ENCODE measurements at places on chromosomes 1 and 21.
A peak's percentile ranks its signal among the peaks of the same experiment; 100 is the strongest.

DNA sequence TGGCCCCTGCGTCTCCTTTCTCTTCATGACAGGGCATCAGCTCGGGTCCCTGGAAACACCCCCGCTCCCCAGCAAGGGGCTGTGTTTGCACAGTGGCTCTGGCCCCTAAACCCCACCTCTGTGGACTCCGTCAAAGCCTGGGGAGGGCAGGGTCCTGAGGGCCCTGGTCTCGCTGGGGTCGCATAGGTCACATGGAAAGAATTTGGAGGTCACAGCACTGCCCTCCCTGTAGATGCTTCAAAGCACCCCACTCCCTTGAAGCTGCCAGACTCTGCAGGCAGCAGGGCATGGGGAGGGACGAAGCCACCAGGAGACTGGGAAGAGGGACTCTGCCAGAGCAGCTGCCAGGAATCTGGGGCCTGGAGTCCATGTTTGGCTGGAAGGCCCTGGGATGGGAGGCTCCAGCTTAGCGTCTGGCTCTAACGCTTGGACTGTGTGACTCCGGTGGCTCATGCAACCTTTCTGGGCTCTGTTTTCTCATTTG, 36.6 kb upstream of the ECE1 start:
- no peak for DNase-seq

DNA sequence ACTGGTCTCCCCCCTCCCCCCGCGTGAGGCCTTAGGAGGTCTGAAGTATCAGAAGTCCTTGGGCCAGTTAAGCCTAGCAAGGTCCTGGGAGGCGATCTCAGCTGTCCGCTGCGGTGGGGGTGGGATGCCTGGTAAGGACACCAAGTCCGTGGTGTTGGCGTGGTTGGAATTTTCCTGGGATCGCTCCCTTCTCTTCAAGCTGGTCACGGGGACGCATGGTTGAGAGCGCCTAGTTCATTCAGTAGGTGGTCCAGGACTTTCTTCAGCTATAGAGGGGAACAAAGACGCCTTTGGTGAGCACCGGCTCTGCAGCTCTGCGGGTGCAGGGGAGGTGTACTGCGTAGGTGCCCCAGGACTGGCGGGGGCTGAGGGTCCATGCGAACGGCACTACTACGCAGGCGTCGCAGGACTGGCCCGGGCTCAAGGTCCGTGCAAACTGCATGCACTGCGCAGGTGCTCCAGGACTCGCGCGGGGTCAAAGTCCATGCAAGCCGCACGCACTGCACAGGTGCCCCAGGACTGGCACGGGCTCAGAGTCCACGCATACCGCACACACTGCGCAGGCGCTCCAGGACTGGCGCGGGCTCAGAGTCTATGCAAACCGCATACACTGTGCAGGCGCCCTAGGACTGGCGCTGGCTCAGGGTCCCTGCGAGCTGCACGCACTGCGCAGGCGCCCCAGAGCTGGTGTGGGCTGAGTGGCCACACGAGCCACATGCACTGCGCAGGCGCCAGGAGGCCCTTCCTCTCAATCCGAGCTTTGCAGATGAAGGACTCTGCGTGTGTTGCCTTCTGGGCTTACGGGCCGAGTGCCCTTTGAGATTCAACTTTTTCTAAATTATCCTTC, 36.6 kb upstream of the HMGN1 start:
- DNase-seq: peak; percentile 68

GRCh38 chr21:39137248-39138178, 45.7 kb downstream of the PSMG1 start:
- no peak for DNase-seq

DNA sequence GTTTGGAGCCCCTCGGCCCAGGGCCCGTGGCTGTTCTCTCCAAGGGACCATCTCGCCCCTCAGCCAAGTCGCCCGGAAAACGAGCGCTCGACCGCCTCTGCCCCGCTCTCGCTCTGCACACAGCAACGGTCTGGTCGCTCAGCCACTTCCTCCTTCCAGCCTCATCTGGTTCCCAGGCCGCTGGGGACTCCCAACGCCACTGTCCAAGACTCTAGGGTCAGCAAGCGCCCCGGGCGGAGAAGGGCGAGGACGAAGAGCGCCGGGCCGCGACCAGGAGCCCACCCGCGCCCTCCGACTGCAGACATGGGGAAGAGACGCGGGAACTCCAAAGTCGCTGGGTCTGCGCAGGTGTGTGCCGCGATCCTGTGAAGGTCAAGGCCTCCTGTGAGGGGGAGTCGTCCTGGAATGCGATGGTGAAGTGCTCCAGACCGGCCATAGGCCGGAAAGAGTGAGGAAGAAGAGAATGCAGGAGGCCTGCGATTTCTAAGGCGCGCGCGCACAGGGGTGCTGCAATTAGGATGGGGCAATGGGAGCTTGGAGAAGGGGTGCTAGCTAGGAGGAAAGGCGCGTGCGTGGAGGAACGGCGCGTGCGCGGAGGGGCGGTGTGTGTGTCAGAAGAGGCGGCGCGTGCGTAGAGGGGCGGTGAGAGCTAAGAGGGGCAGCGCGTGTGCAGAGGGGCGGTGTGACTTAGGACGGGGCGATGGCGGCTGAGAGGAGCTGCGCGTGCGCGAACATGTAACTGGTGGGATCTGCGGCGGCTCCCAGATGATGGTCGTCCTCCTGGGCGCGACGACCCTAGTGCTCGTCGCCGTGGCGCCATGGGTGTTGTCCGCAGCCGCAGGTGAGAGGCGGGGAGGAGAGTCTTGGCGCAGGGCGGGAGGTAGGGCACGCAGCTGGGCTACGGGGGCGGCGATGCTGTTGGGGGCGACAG, at the start of gene IFNAR1:
Gene IFNAR1 (plus strand): TSS at position 680 of the 931 bp plus-strand sequence. CDS start 86 bp downstream, at position 766.
- DNase-seq: peak; percentile 100

- DNase-seq: no peak
These were observed 437.2 kb upstream of the DAB1 start for GRCh38 chr1:57860931-57861565.

DNA sequence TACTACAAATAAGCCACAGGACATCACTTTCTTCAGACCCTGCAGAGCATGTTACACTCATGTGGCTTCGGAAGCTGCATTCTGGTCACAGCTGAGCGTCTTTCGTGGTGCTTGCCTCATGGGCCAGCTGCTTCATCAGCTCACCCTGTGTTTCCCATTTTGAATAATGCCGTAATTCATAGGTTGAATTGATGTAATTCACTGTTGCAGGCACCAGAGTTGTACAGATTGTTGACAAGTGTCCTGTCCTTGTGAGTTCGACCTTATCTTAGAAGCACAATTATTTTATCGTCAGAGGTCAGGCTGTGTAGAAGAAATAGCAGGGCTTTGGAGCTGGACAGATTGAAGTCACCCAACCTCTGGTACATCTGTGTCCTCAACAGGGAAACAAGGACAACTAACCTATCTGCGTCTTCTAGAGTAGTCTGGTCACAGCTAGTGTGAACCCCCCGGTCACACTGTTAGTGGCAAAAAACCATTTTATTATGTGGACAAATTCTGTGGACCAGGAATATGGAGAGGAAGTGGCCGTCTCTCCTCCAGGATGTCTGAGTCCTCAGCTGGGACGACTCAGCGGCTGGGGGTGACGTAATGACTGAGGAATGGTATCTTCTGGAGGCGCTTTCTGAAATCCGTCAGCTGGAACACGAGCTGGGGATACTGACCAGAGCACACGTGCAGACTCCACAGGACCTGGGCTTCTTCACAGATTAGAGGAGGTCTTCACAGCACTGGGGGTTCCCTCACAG, 17.8 kb downstream of the PKNOX1 start:
- DNase-seq: no peak

- DNase-seq: peak; percentile 93
These were observed 21.9 kb downstream of the ERG start for GRCh38 chr21:38476385-38476784.

- no peak for DNase-seq
These were observed 131.1 kb downstream of the HLCS start for GRCh38 chr21:36835383-36835795.

DNA sequence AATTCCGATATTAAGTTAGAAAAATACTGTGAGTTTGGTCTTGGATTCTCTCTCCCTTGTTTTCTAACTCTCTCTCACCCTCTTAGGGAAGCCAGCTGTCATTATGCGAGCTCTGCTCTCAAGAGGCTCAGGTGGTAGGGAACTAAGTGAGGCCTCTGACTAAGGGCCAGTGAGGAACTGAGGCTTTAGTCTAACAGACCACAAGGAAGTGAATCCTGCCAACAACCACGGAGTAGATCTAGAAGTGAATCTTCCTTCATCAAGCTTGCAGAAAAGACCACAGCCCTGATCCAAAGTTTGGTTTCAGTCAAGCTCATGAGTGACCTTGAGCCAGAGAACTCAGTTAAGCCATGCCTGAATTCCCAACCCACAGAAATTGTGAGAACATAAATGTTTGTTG, 180.1 kb upstream of the PRMT6 start:
- DNase-seq: no peak

DNA sequence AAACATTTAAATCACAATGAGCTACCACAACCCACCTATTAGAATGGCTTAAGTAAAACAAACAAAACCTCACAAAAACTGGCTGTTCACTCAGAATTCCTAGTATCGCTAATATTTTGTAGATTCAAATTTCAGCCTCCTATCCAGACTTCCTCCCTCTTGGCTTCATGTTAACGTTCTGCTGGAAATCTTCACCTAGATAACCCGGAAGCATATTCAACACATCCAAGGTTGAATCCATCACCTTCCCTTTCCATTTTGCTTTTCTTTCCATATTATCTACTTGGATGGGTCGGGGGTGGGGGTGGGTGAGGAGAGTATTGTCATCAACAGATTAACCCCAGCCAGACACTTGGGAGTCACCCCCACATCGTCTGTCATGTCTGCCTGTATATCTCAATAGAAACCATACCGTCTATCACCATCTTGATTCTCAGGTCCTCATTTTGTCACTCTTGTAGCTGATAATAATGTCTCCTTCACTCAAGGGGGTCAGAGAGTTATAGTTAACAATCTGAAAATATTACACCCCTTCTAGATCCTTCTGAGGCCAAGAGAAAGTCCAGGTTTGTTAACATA, 1.7 kb upstream of the DPH5 start:
- DNase-seq: no peak

GRCh38 chr1:206503591-206504362, 3.6 kb upstream of the RASSF5 start:
- DNase-seq: peak; percentile 80

DNA sequence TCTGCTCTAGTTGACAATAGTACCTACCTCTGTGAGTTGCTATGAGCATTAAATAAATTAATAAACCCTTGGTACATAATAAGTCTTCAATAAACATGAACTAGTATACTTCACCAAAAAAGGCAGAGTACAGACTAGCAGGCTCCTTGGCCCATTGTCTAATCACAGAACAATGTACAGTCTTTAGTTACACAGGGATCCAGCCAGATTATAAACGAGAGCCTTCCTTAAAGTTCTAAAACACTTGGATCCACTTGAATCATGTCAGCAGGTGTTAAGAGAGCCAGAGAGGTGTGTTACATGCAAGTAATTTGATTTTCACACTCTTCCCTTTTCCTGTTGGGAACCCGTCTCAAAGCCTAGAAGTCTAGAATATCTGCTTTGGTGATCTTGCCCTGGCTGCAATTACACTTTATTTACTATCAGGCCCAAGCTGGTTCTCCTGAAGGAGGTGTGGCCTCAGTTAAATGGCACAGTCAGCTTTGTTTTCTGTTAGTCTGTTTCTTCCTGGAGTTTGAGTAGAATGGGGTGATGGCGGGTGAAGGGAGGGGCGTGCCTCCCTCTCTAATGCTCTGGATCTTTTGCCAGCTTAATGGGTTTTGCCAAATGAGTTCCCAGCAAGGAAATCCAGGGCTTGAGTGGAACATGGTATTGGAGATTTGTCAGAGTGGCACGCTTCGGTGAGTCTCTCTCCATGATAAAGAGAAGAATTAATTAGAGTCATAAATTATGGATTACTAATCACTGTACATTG, 570.9 kb upstream of the CAMK1G start:
- no peak for DNase-seq

DNA sequence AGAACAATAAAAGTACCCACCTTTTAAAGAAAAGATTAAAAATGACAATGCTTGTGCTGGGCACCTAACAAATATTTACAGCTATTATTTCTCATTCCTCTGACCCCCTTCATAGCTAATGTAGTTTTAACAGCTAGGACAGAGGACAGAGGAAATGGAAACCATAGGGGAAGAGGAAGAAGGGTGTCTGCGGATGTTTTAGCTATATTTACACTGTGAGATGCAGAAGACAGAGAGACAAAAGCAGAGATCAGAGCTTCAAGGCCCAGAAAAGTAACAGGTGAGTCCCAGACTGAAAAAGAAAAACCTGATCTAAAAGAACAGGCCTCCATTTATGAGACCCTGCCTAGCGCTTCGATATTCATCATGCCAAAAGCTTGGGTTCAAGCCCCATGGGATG, 72.0 kb downstream of the ZNF281 start:
- DNase-seq: no peak

DNA sequence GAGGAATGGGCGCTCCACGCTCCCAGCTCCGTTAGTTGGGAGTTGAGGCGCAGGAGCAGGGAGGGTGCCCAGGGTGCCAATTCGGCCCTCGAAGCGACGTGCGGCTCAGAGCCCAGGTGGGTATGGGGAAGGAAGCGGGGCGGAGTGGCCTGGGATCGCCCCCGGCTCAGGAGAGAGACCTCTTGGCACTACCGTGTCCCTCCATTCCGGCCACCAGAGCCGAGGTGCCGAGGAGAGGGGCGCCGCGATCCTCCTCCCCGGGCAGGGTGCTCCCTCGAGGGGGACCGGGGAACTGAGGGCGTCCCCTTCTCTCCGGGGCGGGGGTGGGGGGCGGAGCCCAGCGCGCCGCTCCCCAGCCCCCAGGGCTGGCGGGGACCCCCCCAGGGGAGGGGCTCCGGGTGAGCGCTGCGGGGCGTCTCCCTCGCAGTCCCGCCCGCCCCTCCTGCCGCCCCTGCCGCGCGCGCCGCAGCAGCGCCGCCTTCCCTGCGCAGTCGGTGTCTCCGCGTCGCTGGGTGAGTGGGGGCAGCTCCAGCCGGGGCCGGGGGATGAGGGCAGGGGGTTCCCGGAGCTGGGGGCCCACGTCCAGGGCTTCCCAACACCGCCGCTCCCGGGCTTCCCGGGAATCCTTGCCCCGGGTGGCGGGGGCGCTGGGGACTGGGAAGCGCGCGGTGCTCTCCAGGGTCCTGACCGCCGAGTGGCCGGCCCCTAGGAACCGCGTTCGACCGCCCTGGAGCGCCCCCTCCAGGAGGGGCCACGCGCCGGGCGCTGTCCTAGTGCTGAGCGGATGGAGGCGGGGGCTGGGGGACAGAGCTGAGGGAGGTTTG, at the start of gene HPCA:
Gene HPCA (plus strand): TSS at position 488 of the 824 bp plus-strand sequence. CDS start 2,408 bp downstream, outside the sequence.
- no peak for DNase-seq

GRCh38 chr21:40060083-40060677, 192.9 kb downstream of the PCP4 start:
- no peak for DNase-seq

GRCh38 chr1:1014799-1015681, 1.7 kb downstream of the ISG15 start:
- no peak for DNase-seq

DNA sequence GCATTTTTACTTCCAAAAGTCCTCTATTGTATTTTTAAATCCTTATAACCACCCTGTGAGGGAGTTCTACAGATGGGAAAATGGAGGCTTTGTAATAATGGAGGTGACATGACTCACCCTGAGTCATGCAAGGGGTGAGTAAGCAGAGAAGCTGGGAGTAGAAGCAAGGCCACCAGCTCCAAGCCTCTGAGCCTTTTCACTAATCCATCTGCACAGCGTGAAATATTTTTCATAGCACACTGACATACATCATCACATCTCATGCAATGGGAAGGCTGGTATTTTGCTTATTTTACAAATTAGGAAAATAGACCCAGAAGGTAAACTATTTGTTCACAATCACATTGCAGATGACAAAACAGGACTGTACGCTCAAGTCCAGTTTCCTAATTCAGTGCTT, 96.9 kb downstream of the KCNH1 start:
- no peak for DNase-seq

Data from CMK (cell line).